ENCODE measurements at places on chromosomes 1 and 21.

DNA sequence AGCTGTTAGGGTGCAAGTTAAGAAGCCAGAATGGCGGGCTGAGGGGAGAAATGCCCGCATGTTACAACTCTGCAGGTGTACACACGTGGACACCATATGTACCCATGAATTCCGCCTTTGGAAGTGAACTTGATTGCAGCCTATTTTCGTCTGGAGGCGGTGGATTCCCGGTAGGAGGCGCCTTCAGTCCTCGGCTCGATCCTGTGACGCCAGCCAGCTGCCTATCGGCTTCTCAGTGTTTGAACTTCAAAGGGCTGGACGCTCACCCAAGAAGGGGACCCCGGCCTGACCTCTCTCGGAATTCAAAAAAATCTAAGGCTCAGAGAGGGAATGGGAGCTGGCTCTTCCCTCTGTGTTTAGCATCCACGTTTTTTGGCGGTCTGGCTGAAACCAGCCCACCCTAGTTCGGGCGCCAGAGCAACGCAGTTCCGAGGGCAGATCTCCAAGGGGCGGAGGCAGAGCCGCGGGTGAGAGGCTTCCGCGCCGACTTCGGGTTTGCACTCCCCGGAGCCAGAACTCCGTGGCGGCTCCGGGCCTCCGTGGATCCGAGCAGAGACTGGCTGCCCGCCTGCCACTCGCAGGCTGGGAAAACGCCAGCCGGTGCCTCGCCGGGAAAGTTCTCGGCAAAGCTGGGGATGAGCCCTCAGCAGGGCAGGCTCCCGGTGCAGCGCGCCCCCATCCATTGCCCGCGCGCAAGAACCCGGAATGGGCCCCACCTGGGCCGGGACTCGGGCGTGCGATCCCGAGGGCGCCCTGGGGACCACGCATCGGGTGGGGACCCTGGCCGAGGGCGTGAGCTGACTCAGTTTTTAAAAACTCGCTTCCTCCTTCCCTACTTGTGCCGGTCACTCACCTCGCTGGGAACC lies 996 bp upstream of the TMEM51 start:
- DNase-seq = peak; percentile 9

GRCh38 chr1:241225741-241226140 lies 131.3 kb downstream of the RGS7 start:
- no peak for DNase-seq

GRCh38 chr1:193593147-193593885 lies 406.9 kb upstream of the B3GALT2 start:
- no peak for DNase-seq

- no peak for DNase-seq
Measured at GRCh38 chr1:223245983-223246382, 102.9 kb upstream of the TLR5 start.

- DNase-seq = no peak
Measured at GRCh38 chr1:30864681-30865080, 43.9 kb downstream of the SDC3 start.

- no peak for DNase-seq
Measured at GRCh38 chr1:93722081-93723031, 40.7 kb upstream of the BCAR3 start.

DNA sequence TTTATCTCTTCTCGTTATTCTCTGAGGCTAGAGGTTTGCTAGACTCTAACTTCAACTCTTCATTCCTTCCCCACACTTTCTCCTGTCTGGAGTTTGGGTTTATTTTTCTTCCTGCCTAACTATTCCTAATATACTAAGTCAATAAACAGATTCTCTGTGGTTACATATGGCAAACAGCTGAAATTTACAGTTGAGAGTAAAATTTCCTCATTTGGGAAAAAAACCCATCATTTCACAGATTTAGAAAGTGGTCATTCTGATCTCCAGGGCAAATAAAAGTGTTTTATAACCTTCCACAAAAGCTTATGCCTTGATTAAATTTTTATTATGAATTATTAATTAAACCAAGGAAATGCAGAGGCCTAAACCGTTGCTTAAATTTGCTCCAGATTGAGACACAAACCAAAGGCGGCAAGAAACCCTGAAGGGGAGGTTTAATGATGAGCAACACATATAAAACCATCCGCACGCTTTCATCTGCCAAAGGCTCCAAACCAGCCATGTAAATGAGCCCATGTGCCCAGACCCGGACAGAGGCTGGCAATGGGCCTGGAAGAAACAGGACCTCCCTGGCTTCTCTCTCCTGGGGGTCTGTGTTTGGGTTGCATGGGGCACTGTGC lies 201.7 kb upstream of the LMO4 start:
- no peak for DNase-seq

DNA sequence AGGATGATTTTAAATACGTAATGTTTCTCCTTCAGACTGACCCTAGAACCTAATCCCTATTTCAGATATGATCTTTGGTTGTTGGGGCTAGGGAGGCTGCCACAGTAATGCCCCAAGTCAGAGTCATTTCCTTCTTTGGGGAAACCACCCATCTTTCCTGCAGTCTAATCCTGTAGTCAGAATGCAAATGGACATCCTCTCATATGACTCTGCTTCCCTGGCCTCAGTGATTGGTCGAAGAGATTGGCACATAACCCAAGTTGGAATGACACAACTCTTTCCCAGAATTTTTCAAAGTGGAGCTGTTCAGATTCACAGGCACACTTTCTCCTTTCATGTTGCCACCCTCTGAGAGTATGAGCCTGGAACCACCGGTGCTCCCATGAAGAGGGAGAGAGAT lies 58.8 kb upstream of the ZNF644 start:
- DNase-seq = no peak

GRCh38 chr1:176560681-176561080 lies 97.7 kb downstream of the PAPPA2 start:
- DNase-seq = no peak

- no peak for DNase-seq
Measured at GRCh38 chr1:222288053-222288452, 259.9 kb downstream of the HHIPL2 start.

DNA sequence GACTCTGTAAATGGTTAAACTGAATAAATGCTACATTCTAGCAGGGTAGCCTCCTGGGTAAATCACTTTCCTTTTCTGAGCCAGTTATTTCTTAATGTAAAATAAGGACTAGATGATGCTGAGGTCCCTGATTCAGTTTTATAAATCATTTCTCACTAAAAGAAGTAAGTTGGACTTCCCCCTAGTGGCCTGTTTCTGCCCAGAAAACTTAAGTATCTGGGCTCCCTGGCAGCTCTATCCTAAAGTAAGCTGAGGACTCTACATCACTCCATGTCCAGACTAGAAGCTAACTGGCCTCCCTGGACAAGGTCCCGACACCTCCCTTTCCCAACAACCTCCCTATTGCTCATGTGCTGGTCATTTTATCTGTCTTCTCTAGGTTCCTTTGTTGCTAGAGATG lies 3.0 kb downstream of the GPN2 start:
- peak; percentile 9 for DNase-seq
